HT-29 (cell line): ENCODE measurements at places on chromosomes 3 and 15.

DNA sequence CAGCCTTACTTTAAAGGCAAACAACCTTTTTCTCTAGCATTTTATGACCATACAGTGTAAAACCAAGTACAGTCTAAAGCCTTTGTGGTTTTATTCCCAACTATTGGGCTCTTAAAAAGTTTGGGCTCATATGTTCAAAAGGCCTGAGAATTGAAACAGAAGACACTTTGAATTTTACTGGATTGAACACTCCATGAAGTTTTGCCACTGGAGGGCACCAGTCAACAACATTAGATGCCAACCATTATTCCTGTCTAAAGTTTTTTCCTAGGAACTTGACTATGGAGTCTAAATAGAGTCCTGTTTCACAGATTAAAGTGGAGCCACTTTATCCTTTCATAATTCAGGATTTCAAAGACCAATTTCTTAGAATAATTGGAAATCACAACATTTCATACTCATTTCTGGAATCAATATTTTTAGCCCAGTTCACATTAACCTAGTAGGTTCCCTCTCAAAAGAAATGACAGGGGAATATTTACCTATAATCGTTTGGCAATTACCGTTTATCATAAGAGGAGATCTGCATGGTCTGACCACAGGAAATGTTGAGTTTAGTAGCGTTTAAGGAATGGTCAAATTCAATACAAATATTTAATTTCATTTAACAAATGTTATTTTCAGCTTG lies 244.1 kb upstream of the PDZRN3 start:
- DNase-seq, result peak; percentile 54

DNA sequence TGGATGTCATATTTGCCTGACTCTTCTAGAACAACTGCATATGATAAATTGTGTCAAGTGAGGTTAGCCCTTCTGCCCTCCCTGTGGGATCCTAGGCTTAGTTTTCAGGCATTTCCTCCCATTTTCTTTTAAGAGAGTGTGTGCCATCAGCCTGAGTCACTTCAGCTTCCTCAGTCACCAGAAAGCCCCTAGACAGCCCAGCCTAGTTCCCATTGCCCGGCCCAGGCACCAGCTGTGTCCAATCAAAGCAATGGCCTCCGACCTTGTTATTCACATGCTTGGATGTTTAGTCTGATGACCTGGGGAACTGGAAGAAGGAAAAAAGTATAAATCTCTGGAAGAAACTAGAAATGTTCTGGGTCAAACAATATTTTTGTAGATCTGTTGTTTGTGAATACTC lies 221.9 kb upstream of the LRIG1 start:
- DNase-seq, result no peak

- no peak for DNase-seq
These were observed 363.6 kb downstream of the NLGN1 start for GRCh38 chr3:173761161-173761560.

- no peak for DNase-seq
These were observed 435 bp downstream of the SLC35G2 start for GRCh38 chr3:136819392-136819730.

DNA sequence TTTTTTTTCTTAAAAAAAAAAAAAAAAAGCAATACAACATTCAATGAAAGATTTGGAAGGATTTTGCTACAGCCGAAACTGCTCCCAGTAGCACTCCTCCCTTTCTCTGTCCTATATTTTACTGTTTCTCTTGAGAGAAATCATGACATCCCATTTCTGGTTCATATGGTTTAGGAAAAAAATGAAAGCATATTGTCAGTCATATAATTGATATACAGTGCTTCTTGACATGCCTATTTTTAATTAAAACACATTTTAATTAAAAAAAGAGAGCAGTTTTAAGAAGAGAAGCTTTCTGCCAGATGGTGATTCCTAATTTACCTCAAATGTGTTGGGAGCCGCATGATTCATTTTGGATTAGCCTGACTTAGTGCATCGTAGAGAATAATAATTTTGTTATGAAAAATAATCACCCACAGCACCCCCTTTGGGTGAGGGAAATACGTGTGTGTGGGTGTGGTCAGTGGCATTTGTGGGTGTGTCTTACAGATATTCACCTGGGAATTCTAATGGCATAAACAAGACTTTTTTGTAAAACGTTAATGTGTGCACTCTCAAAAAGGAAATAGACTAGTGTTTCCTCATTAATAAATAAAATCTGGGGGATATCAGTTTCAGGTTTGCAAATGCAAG lies 544.5 kb downstream of the MFSD1 start:
- no peak for DNase-seq

DNA sequence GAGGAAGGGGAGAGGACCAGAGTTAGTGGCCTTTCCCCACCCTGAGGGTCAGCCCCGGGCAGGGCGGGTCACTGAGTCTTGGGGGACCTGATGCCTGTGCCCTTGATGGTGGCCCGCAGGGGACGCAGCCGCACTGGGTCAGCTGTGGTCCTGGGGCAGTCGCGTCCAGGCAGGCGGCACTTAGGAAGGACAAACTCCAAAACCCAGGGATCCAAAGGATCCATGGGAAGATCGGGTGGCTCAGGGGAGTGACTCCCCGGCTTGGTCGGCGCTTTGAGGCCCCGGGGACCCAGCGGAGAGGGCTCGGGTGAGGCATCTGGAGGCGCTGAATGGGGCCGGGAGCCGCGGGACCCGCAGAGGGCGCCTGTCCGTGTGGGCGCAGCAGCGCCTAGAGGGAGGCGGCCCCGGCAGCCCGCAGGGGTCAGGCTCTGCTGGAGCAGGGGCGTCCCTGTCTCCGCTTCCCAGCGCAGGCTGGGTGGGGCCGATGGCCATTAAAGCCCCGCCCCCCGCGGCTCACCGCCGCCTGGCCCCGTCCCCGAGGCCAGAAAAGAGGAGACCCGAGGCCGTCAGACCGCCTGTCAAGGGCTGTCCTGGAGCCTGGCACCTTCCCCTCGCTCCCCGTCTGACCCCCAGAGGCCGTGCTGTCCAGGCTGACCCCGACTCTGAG lies 17.5 kb downstream of the CIDEC start:
- DNase-seq, result peak; percentile 26

DNA sequence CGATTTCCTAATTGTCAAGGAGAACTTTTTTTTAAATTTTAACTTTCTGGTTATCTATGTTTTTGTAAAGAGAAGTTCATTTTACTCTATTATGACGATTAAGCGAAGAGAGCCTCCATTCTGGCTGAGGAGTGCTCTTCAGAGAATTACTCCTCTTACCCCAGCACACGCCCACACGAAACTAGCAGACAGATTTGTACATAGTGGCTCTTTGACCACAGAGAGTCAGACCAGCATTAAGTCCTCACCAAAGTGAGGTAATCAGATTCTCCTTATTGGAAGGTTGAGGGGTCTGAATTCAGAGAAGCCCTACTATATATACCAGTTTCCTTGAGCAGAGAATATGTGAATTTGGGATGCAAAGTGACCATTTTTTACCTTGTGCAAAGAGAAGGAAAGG lies 204.8 kb upstream of the TSC22D2 start:
- no peak for DNase-seq

DNA sequence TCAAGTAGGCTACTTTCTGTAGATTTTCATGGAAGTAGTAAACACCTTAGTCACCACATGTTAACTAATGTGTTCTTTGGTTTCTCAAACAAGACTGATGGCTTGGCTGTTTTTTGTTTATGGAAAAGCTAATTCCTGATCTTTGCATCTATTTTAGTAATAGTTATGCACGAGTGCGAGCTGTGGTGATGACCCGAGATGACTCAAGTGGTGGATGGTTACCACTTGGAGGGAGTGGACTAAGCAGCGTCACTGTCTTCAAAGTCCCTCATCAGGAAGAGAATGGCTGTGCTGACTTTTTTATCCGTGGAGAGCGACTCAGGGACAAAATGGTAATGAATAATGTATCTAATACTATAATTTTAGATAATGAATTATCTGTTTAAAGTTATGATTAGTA lies 46.6 kb downstream of the SPRED1 start:
- no peak for DNase-seq

GRCh38 chr15:73108676-73109075 lies 56.4 kb downstream of the NEO1 start:
- no peak for DNase-seq

DNA sequence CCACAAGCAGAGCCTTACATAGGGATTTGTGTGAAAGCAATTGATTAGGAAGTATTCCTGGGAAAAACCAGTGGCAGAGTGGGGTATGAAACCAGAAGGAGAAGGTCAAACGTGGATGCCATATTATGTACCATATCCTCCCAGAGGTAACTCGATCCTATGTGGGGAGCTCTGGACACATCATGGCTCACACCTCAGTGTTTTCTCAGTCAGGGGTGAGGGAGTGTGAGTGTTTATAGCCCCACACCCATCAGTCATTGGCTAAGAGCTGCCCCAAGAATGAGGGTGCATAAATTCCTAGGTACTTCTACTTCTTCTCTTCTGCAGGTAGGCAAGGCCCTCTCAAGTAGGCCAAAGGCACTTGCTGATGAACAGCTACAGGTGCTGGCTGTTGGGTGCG lies 28.2 kb upstream of the PDZRN3 start:
- DNase-seq, result no peak

DNA sequence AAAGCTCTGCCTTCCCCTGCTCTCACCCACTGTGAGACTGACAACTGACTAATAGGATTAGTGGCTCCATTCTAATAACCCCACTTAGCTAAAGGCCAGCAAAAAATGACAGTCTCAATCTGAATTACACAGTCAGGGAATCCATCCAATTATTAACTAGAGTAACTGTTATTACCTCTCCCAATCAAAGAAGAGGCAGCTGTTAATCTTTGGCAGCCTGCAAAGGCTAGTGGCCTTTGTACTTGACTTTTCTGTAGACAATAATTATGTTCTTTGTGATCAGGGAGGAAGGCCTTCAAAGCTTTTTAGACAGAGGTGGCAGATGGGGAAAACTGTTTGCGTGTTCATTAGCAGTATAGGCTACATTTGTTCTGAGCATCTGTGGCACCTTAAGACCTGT lies 177.7 kb downstream of the ISL2 start:
- peak; percentile 35 for DNase-seq

DNA sequence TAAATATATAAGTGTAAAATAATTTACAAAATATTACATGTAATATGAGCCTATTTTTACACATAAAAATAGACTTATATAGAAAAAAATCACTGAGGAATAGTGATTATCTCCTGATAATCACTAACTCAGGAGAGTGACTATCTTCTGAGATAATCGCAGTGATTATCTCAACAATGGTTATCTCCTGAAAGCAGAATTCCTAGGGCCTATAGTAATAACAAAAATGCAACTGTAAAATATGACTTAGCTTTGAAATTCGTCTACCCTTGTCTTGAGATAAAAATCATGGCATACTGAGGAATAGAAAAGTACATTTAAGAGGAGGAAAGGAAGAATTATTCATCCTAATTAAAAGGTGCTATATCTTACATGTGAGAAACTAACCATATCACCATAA lies 117.0 kb upstream of the ASB14 start:
- DNase-seq, result no peak

- DNase-seq, result no peak
These were observed 59.5 kb downstream of the ZNF609 start for GRCh38 chr15:64519897-64520296.

DNA sequence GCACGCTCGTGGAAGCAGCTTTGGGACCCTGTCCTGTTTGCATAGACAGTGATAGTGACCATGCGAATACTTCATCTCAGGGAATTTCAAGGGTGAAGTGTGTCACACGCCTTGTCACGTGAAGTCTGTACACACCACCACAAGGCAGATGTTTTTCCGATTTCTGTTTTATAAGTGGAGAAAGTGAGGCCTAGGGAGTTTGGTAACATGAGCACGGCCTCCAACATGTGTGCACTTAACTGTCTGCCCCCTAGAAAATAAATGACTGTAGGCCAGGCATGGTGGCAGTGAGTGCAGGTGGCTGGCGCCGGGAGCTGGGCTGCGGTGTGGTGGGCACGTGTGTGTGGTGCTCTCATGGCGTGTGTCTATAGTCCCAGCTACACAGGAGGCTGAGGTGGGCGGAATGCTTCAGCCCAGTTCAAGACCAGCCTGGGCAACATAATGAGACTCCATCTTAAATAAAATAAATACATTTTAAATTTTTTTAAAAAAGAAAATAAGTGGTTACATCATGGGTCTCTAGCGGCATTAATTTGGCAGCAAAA lies 42.0 kb downstream of the WHAMM start:
- DNase-seq, result no peak

- DNase-seq, result no peak
These were observed 125.9 kb downstream of the NECTIN3 start for GRCh38 chr3:111197485-111197884.

DNA sequence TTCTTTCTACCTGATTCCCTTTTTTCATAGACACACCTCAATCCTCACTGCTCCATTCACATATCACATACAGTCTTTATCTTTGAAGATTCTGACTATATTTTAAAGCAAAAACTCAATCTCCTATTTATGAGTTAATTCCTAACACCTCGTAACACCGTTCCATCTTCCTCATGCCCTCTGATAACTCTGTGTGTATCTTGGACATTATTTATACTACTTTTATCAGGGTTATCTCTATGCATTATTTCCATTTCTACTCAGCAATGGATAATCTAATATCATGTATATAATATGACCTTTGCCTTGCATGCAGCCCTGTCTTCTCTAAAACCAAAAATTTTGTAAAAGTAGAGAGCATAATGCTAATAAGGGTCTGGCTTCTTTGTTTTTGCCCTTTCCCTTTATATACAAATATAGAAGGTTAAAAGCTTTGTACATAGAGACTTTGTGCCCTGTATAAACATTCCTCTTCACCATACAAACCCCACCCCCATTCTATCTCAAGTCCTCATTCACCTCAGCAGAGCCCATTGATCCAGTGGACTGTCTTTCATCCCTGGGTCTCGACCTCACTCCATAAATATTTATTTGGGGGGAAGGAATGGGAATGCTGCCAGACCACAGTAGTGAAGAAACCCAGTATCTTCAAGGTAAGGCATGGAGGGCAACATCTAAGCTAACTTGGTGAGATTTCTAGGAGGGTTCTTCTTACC lies 21.8 kb downstream of the TRIM42 start:
- DNase-seq, result no peak

DNA sequence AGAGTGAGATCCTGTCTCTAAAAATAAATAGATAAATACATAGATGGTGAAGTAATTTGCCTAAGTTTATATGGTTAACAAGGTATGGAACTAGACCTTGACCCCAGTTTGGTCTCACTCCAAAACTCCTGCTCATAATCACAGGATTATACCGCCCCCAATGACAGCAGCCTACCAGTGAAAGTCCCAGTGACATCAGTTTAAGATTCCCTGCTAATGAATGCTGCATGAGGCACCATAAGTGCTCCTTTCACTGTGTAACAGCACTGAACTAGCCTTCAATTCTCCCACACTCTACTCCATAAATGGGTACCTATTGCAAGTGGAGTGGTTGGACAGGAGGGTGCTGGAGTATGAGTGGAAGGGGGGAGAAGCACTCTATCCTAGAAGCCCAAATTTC lies 23.7 kb upstream of the THSD4 start:
- no peak for DNase-seq

GRCh38 chr3:154904328-154904727 lies 175.8 kb upstream of the MME start:
- DNase-seq, result peak; percentile 52

DNA sequence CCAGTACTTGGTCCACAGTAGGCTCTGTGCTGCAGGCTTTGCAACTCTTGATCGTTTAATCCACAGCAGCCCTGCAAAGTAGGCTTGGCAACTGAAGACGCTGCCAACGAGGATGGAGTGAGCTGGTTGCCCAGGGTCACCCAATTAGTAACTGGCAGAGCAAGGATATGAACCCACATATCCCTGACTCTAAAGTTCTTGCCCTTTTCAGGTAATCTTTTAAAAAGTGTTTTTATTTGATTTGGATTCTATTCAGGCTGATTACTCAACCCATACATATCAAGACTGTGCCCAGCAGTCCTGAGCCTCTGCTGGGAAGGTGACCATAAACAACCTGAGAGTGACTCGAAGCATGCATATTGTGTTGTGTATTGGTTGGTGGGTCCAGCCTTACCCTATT lies 50.3 kb downstream of the PSMD6 start:
- no peak for DNase-seq

- no peak for DNase-seq
These were observed 48.5 kb downstream of the AMOTL2 start for GRCh38 chr3:134325706-134326105.
